ENCODE measurements at places on chromosomes 13 and 19.
A peak's percentile ranks its signal among the peaks of the same experiment; 100 is the strongest.

- DNase-seq, result no peak
Observed at GRCh38 chr13:108426893-108427292, 157.4 kb downstream of the TNFSF13B start.

DNA sequence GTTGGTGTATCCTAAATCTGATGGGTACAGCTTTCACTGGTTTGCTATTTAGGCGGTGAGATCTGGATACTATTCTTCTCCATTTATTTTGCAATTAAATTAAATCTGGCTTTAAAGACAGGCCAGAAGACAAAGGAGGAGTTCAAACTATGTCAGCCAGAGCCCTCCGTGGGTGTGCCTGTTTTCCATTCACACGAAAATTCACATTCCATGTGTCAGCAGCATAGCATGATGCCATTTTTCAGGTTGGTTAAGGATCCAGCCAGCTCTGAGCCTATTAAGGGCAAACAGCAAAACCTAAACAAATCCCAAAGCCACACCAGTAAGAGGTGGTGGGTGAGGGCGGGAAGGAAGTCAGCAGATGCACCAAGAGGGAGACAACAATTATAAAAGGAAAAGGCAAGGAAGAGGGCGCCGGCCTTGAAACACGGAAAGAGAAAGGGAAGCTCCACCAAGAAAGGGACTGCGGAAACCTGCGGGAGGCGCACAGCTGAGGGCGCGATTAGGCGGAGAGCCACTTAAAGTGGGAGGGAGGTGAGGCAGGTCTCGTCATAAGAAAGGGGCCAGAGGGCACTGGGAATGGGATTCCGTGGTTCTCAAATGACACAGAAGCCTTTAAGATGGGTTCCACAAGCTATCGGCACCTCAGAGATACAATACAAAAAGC is 43.0 kb downstream of the CARS2 start:
- no peak for DNase-seq

GRCh38 chr19:10344780-10345179 is 5.4 kb upstream of the ICAM3 start:
- DNase-seq, result no peak

- no peak for DNase-seq
Observed at GRCh38 chr13:20105161-20105689, 55.6 kb downstream of the GJA3 start.

DNA sequence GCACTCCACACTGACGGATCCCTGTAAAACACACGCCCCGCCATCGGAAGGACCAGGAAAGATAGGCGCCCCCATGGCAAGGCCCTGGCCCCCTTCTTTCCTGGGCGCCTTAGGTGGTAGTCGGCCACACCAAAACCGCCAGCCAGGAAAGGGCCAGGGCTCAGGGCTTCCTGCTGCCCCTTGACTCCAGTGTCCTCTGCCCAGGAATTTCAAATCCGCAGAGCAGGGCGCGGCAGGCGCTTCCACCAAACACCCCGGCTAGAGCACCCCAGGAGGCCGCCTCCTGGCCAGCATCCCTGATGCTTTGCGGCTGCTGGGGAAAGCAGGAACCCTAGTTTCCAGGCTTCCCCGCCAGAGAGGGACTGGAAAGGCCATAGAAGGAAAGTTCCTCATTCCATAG is 57.5 kb downstream of the ZNF726 start:
- DNase-seq, result no peak

- DNase-seq, result no peak
Observed at GRCh38 chr13:61045251-61045650, 370.4 kb downstream of the PCDH20 start.

- no peak for DNase-seq
Observed at GRCh38 chr19:42204664-42205063, 12.8 kb downstream of the DEDD2 start.

DNA sequence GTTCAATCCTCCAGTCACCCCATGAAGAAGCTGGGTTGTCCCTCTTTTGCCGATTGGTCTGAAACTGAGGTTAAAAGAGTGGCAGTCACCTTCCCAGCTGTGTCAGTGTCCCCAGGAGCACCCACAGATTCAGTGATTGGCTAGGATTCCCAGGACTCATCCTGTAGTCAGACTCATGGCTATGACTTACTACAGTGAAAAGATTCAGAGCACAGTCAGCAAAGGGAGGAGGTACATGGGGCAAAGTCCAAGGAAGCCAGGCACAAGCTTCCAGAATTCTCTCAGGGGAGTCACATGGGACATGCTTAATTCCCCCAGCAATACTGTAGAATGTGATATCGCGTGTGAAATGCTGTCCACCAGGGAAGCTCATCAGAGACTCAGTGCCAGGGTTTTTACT is 14.2 kb downstream of the ZNF473 start:
- DNase-seq, result no peak

DNA sequence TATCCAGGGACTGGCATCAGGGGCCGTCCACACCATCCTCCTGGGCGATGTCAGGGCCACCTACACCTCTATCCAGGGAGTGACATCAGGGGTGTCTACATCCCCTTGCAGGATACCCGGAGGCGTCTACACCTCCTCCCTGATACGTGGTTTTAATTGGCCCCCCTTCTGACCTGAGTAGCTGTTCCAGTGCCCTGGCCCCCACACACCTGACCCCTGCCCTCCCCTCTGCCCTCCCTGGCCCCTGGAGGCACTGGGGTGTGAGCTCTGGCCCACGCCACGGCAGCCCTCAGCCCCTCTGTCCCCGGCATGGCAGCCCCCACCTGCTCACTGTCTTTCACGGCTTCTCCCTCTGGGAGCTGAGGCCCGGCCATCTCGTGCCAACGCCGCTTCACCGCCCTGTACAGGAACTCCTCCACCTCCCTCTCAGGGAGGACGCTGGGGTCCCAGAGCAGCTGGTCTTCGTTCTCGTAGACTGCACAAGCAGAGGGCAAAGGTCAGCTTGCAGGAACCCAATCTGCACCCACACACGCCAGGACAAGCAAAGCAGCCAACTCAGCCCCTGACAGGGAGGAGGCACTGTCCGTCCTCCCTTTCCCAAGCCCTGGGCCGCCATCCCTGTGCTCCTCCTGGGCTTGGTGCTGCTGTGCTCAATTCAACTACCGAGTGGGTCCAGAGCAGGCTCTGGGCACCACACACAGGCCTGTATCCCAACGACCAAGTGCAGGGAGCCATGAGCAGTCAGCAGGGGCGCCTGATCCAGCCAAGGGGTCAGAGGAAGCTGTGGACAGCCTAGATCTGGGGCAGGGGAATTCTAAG is 22.2 kb upstream of the PLPP2 start:
- DNase-seq, result no peak

DNA sequence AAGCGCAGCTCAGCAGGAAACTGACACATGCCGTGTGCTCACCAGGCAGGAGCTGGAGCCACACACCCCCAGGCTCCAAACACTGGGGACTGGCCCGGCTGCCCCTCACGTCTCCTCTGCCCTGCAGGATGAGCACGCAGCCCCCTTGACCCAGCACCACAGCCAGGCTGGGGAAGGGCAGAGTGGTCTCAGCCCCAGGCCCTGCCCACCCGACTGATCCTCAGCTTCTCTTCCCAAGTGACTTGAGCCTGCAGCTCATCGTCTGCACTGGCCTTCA is 20.3 kb downstream of the GRTP1 start:
- DNase-seq, result no peak

DNA sequence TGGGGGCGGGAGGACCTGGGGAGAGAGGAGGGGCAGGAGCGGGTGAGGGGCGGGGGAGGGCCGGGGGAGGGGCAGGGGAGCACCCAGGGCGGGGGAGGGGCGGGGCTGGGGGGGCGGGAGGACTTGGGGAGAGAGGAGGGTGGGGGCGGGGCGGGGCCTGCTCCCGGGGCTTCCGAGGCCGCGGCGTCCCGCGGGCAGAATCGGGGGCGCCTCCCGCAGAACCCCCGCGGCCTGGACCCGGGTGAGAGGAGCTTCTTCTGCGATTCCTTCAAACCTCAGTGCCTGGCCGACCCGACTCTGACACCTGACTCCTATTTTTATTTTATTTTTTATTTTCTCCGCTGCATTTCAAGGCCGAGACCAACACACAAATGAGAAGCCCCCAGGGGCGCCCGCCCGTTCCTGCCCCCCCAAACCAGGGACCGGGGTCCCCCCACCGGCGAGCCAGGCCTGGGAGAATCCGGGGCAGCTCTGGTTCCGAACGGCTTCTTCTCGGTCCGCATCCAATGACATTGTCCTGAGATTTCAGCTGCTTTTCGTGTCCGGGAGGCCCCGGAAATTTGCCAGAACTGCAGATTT is 470 bp upstream of the GRTP1 start:
- DNase-seq, result no peak

GRCh38 chr19:36257520-36257876 is 42.6 kb downstream of the ZNF146 start:
- DNase-seq, result peak; percentile 33

- DNase-seq, result no peak
Observed at GRCh38 chr19:29622166-29623070, 16.3 kb downstream of the POP4 start.

- DNase-seq, result no peak
Observed at GRCh38 chr13:100361504-100361903, 227.1 kb downstream of the GGACT start.

DNA sequence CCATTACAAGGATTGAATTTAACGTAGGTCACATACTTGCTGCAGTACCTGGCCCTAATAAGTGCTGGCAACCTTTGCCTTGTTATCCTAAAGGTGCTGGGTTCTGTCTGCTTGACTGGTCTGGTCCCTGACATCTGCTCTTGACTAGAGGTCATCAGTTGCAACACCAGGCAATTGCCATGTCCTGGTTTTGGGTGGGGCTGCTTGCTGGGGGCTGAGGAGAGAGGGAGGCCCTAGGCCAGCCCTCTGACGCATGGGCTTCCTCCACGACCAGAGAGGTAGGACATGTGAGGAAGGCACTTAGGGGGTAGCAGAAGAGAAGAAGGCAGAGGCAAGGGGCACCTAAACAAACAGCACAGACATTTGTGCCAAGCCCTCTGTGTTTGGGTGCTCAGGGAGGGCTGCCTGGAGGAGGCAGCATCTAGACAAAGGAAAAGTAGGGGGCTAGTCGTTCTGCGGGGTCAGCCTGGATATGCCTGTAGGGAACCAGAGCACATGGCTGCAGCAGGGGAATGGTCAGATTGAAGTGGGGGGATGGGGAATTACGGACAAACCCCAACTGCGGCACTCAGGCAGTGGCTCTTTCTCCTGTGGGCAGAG is 21.7 kb downstream of the VSTM2B start:
- no peak for DNase-seq

Data from renal pelvis (tissue), 12 donors.